ENCODE measurements at places on chromosomes 3 and 15. TPM values are rescaled to one million over a fixed set of nuclear protein-coding genes. Genes with fewer than 3 reads are reported as not detected.

DNA sequence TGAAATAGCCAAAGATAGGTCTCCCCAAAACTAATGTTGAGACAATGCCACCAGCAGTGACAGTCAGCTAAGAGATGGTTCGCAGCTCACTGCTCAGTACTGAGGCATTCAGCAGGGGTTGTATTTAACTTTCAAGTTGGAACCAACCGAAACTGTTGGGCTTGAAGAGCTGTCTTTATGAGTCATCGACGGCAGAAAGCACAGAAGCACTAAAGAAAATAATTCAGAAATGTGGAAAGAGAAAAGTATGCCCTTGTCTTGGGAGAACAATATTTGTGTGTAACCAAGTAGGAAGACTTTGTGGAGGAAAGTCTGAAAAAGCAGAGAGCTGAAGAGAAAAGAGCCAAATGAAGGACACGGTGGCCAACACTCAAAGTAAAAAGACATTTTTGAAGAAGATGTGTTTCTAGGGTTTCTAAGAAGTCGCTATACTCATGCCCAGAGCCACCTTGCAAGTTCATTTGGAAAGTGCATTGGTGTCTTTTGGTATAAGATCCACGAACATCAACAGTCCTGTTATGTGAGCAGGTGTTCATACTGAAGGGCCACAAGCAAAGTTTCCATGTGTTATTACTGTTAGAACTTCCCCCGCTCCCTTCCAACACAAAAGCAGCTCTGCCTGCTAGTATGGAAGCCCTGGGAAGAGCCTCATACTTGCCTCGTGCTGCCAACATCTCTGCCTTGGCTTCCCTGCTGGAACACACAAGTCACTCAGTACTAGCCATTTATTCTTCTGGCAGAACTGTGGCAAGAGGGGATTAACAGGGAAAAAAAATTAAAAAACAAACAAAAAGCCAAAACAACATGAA is 4.1 kb upstream of the RARB start:
- no peak for DNase-seq

GRCh38 chr3:146715170-146715569 is 110.0 kb upstream of the PLSCR5 start:
- DNase-seq: no peak

GRCh38 chr3:39327746-39328349 is 1.7 kb upstream of the CCR8 start:
- DNase-seq: no peak

DNA sequence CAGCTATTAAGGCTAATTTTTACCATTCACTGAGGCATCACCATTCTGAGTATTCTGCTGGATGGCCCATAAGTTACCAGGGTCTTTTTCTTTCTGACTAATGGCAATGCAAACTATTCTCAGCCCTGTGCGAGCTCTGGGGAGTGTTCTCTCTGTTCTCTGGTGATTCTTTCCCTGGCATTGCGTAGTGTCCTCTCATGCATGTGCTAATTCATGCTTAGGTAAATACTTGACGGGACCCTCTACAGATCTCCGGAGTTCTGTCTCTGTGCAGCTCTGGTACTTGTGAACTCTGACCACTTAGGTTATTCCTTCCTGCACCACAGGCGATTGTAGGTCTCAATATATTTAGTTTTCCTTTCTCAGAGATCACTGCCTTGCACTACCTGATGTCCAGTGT is 34.8 kb downstream of the UBE2E1 start:
- no peak for DNase-seq

DNA sequence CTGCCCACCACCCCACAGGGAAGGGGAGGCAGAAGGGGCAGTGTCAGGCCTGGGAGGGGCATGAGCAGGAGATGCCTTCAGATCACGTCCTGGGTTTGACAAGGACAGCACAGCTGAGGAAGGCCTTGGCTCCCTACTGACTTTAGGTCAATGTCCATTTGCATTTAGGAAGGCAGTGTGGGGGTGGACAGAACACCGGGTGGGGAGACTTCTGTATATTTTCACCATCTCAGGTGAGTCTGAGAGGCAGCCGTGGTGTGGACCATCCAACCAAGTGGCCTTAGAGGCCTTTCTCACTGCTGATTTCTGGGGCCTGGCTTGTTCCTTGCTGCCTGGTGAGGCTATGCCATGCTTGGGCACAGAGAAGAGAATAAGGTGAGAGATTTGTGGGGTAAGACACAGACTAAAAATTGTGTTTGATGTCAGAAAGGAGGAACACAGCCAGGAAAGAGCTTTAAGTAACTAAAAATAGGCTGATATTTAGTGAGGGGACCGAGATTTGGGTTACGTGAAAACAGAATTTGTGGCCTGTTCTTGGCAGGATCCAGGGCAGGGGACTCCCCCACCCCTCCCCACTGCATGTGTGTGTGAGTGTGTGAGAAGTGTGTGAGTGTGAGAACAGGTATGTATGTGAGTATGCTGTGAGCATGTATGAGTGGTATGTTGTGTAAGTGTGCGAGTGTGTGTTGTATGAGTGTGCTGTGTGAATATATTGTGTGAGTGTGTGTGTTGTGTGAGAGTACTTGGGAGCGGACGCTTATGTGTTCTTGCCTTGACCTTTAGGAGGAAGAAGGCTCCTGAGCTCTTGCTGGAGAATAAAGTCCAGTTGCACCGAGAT is 11.8 kb upstream of the PLA2G4E start:
- no peak for DNase-seq

GRCh38 chr3:71874618-71875017 is 89.7 kb upstream of the PROK2 start:
- no peak for DNase-seq

Gene MAP6D1
- 5.4 TPM for polyA plus RNA-seq

Measured in H1 (cell line).